ENCODE measurements at places on chromosomes 11 and 22. TPM values are rescaled to one million over a fixed set of nuclear protein-coding genes. Genes with fewer than 3 reads are reported as not detected.

GRCh38 chr11:77542296-77542695, 47.5 kb upstream of the AQP11 start:
- no peaks in the 10 kb centered on the region for H3K27me3 ChIP-seq
- DNase-seq: no peak
- H3K4me1 ChIP-seq: no peaks in the 10 kb centered on the region
- H3K36me3 ChIP-seq: no peaks in the 10 kb centered on the region
- no peak overlapping the region for H3K27ac ChIP-seq
- H3K4me3 ChIP-seq: no peak overlapping the region

DNA sequence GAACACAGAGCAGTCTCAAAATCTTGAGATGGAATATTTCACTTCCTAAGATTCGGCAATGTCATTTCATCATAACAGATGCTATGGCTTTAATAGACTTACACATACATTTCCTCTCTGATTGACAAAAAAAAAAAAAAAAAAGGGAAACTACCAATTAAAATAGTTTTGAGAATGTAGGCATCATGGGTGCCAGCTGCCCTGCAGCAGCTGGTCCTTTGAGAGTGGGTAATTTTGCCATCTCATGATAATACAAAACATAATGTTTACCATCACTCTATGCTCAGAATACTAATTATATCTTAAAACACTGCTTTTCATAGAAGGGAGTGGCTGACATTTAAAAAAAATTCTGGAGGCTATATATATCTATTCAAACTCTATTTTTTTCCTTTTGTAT, 775.6 kb upstream of the CCDC90B start:
- H3K27me3 ChIP-seq: no peaks in the 10 kb centered on the region
- DNase-seq: no peak
- no peaks in the 10 kb centered on the region for H3K4me1 ChIP-seq
- no peak overlapping the region for H3K27ac ChIP-seq
- H3K4me3 ChIP-seq: no peak overlapping the region
- no peaks in the 10 kb centered on the region for H3K36me3 ChIP-seq

Gene RFPL3
- not detected for total RNA-seq

Gene ANO9
- 41.7 TPM for total RNA-seq

- no peaks in the 10 kb centered on the region for H3K27me3 ChIP-seq
- no peak for DNase-seq
- no peaks in the 10 kb centered on the region for H3K36me3 ChIP-seq
- H3K27ac ChIP-seq: no peak overlapping the region
These were observed 1043.8 kb downstream of the BRD1 start for GRCh38 chr22:48783821-48784266.

Gene ELMOD1
- total RNA-seq: not detected

GRCh38 chr22:28115426-28115825, 196.4 kb upstream of the PITPNB start:
- no peak overlapping the region for H3K4me3 ChIP-seq
- DNase-seq: no peak
- H3K36me3 ChIP-seq: no peaks in the 10 kb centered on the region
- H3K27me3 ChIP-seq: no peaks in the 10 kb centered on the region
- H3K27ac ChIP-seq: no peak overlapping the region

Gene TNNI2
- total RNA-seq: not detected

DNA sequence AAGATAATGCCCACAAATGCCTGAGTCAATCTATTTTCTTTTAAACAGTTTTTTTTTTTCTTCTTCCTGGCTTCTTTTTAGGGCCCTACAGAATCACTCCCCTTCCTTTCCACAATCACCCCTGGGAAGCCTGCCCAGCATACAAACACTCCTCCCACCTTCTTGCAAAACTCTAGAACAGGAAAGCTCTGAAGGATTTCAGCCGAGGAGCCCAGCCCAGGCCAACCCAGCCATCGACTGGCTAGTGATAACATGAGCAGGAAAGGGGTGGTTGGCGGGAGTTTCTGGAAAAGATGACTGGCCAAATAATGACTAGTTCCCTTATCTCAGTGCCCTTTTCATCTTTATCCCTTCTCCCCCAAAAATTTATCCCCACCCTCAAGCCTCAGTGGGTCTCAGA, 68.2 kb downstream of the USP35 start:
- no peak overlapping the region for H3K27ac ChIP-seq
- no peaks in the 10 kb centered on the region for H3K27me3 ChIP-seq
- H3K4me3 ChIP-seq: no peak overlapping the region
- no peaks in the 10 kb centered on the region for H3K4me1 ChIP-seq
- DNase-seq: no peak
- H3K36me3 ChIP-seq: no peaks in the 10 kb centered on the region

Gene OR5P2
- not detected for total RNA-seq

DNA sequence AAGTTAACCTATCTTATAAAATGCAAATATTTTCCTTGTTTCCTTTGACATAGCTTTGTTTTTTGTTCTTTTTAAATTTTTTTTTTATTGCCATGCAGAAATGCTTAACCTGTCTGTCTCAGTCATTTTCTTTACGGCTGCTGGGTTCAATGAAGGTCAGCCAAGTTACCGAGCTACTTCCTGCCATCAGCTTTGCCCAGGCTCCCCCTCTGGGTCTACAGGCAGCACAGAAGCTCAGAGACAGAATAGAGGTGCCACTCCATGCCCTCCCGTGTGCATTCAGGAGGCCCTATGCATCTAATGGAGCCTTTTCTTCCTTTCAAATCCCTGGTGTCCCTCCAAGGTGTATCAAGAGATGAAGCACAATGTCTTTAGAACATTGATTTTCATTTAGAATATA, 411.0 kb upstream of the NARS2 start:
- no peaks in the 10 kb centered on the region for H3K4me1 ChIP-seq
- H3K27me3 ChIP-seq: no peaks in the 10 kb centered on the region
- DNase-seq: no peak

Gene NXPE2
- total RNA-seq: not detected

DNA sequence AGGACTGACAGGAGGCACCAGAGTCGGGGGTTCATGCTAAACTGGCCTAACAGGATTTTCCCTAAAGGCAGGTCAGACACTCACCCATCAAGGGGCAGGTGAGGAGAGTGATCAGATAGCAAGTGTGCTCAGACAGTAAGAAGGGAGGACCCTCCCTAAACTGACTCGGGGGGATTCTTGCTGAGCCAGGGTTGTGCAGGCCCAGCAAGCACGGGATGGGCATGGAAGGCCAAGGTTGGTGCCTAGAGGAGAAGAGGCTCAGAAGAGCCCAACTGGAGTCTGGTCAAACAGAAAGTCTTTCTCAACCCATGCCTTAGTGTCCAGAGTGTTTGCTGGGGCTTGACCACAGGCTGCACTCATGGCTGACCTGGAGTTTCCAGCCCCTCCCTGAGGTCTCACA, 6.2 kb upstream of the APOL1 start:
- DNase-seq: no peak
- H3K27ac ChIP-seq: no peak overlapping the region
- no peaks in the 10 kb centered on the region for H3K27me3 ChIP-seq
- H3K4me1 ChIP-seq: peaks cover 10% of the 10 kb centered on the region
- no peak overlapping the region for H3K4me3 ChIP-seq
- no peaks in the 10 kb centered on the region for H3K36me3 ChIP-seq

DNA sequence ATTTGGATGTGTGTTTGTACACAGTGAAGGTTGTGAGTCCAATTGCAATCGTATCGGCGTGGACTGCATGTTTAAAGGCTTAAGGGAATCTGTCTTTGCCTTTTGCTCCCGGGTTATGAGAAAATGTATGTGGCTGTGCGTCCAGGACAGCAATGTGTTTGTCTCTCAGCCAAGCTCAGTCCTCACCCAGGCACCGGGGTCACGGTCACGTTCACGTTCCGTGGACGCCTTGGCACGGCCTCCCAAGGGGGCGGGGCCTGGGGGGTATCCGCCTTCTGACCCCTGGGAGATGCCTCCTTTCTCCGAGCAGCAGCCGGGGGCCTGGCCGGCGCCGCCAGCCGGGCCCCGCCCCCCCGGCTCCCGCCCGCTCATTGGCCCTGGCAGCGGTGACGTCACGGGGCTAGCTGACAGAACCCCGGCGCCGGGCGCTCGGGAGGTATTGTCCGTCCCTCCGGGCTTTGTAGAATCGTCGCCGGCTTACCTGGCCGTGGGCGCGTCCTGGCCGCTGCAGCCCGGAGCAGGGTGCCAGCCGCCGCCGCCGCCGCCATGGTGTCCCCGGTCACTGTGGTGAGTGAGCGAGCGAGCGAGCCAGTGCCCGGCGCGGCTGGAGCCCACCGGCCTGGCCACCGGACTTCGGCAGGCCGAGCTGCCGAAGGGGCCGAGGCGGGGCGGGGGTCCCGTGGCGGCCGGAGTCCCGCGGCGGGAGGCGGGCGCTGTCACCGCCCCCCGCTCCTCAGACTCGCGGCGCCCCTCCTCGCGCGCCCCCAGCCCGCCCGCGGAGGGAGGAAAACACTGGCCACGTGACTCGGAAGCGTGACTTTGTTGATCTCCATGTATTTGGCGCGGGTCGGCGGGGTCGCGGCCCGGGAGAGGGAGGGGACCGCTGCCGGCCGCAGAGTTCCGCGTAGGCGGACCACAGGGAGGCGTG, at the start of gene TMEM86A:
TMEM86A (plus strand) TSS at position 439 of the 928 bp plus-strand sequence; CDS start at position 547, 108 bp downstream.
- H3K27me3 ChIP-seq: no peaks in the 10 kb centered on the region
- no peaks in the 10 kb centered on the region for H3K36me3 ChIP-seq
- peak within 1 kb of the TSS; percentile 18 for H3K27ac ChIP-seq
- peak; percentile 93 for DNase-seq
- H3K4me1 ChIP-seq: peaks cover 14% of the 10 kb centered on the region
- peak within 1 kb of the TSS; percentile 75 for H3K4me3 ChIP-seq

Gene APOL5
- not detected for total RNA-seq

- peaks cover 48% of the 10 kb centered on the region for H3K4me1 ChIP-seq
- H3K36me3 ChIP-seq: no peaks in the 10 kb centered on the region
- H3K27ac ChIP-seq: no peak overlapping the region
- DNase-seq: peak; percentile 60
- peaks cover 6% of the 10 kb centered on the region for H3K27me3 ChIP-seq
These were observed 2.2 kb downstream of the RFPL2 start for GRCh38 chr22:32202539-32203180.

DNA sequence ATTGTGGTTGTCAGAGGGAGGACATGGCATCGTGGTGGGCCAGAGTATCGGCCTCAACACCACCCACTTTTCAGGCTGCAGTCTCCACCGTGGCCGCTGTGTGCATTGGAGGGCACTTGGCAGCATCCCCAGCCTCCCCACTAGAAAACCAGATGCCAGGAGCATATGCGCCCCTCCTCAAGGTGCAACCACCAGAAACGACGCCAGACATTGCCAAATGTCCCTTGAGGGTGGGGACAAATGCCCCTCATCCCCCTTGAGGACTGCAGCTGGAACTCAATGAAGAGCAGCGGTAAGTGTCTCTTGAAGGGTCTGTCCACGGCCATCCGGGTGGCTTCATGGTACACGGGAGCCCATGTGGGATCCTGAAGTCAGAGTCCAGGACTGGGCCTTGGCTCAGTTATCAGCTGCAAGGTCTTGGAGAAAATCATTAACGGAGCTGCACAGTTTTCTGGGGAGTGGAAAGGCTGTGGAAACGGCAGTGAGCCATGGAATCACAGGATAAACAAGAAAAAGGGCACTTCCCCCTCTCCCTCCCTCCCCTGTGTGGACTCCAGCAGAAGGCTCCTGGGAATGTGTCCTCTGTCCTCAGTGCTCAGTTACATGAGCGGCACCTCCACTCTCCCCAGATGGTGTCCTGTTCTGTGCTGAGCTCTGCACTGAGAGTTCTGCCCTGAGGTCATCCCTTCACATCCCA, 324.4 kb upstream of the B3GAT1 start:
- no peaks in the 10 kb centered on the region for H3K4me1 ChIP-seq
- H3K36me3 ChIP-seq: no peaks in the 10 kb centered on the region
- H3K27me3 ChIP-seq: peaks cover 3% of the 10 kb centered on the region
- H3K4me3 ChIP-seq: no peak overlapping the region
- H3K27ac ChIP-seq: no peak overlapping the region
- no peak for DNase-seq

Gene VSTM5
- not detected for total RNA-seq

DNA sequence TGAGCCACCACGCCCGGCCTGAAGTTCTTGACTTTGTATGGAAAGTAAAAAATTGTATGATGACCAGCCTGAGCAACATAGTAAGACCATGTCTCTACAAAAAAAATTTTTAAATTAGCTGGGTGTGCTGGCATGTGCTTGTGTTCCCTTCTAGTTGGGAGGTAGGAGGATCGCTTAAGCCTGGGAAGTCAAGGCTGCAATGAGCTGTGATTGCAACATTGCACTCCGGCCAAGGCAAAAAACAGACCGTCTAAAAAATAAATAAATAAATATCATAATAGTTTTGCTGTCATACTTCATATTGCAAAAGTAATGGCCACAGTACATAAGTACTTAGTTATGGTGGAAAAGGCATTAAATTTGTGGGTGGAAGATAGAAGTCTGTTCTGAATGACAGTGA, 3.4 kb downstream of the AGBL2 start:
- H3K4me1 ChIP-seq: peaks cover 21% of the 10 kb centered on the region
- no peaks in the 10 kb centered on the region for H3K27me3 ChIP-seq
- H3K4me3 ChIP-seq: no peak overlapping the region
- no peak for DNase-seq
- peaks cover 8% of the 10 kb centered on the region for H3K36me3 ChIP-seq
- no peak overlapping the region for H3K27ac ChIP-seq

Gene DENND6B
- 3.5 TPM for total RNA-seq

DNA sequence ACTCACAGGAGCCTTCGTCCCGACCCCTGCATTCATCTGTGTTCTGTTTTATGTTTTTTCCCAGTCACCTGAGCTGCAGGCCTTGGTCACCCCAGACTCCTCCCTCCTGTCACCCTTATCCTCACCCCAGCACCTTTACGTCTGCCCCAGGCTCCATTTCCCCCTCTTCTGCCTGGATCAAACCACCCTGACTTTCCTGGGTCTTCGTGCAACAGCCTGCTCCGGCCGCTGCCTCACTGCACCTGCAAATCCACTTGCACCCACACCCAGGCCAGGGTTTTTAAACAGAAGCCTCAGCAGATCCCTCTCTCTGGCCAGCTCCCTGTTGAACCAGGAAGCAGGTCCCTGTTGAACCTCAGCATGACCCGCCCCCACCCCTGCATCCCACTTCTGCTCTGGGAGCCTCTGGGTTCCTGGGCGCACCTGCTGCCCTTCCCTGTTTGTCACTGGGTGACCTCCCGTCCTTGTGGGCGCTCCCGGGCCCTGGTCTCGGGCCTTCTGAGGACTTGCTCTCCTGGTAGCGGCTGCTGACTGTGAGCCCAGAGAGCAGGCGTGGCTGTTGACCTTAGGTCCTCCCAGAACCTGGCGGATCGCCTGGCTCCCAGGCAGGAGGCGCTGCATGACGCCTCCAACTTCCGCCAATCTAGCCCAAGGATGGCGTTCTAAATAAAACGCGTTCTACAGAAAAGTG, 12.8 kb downstream of the MAPK8IP2 start:
- no peak overlapping the region for H3K27ac ChIP-seq
- no peaks in the 10 kb centered on the region for H3K36me3 ChIP-seq
- peaks cover 16% of the 10 kb centered on the region for H3K27me3 ChIP-seq
- no peak overlapping the region for H3K4me3 ChIP-seq
- peaks cover 5% of the 10 kb centered on the region for H3K4me1 ChIP-seq

DNA sequence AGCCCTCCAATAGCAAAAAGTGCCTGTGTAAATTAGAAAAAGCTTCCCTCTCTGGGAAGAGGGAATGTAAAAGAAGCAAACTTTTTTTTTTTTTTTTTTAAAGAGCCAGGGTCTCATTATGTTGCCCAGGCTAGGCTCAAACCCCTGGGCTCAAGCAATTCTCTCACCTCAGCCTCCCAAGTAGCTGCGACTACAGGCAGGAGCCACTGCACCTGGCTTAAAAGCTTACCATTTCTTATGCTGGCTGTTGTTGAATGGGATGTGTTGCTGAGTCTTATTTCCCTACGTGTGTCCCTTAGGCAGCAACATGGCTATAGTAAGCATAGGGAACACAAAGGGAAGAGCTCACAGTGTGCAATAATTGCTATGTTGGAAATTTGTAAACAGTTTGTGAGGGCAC, 225.5 kb upstream of the CCDC90B start:
- H3K36me3 ChIP-seq: no peaks in the 10 kb centered on the region
- no peak for DNase-seq
- H3K4me1 ChIP-seq: no peaks in the 10 kb centered on the region
- H3K4me3 ChIP-seq: no peak overlapping the region
- no peaks in the 10 kb centered on the region for H3K27me3 ChIP-seq

Data from activated CD4-positive, alpha-beta memory T cell treated with anti-CD3 and anti-CD28 coated beads for 36 hours (primary cell).